Activated CD8-positive, alpha-beta memory T cell treated with anti-CD3 and anti-CD28 coated beads, Interleukin-2, amount 10 ng/mL, durations not matched to agents 7 days and 5 days (primary cell): ENCODE measurements at places on chromosomes 16 and 17. TPM values are rescaled to one million over a fixed set of nuclear protein-coding genes. Genes with fewer than 3 reads are reported as not detected.

GRCh38 chr16:75244844-75245758 lies 6.3 kb downstream of the BCAR1 start:
- DNase-seq: no peak

GRCh38 chr17:49022391-49022941 lies 25.3 kb downstream of the IGF2BP1 start:
- no peak for DNase-seq

DNA sequence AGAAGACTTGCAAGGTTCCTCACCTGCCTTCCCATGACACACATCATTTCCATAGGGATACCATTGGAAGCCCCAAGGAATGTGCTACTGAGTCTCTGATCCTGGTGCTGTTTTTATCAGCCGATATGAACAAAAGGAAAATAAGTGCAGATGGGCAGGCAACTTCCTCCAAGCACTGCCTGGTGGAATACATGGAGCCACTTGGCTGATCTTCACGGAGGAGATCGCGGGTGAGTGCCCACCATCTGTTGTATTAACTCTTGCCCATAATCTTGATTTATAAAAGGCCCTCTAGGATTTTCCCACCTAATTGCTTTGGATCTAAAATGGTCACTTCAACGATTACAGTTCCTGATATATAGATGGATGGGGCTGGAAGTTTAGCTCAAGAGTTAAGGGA lies 24.7 kb upstream of the CDRT15 start:
- no peak for DNase-seq

GRCh38 chr16:23712976-23713375 lies at the start of gene ERN2:
Gene ERN2 (minus strand): TSS chr16:23713222. CDS start chr16:23713187, 35 bp downstream.
- DNase-seq: no peak

- no peak for DNase-seq
Measured at GRCh38 chr16:48541108-48541786, 68.7 kb downstream of the N4BP1 start.

DNA sequence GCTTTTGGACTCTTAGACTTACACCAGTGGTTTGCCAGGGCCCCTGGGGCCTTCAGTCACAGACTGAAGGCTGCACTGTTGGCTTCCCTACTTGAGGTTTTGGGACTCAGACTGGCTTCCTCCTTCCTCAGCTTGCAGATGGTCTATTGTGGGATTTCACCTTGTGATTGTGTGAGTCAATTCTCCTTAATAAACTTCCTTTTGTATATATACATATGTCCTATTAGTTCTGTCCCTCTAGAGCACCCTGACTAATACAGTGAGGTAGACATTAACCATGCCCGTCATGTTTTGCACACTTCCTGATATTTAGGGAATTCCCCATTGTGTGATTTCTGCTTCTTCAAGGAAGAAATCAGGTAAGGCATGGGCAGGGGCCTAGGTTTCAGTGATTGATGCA lies 147.8 kb upstream of the CA10 start:
- no peak for DNase-seq

DNA sequence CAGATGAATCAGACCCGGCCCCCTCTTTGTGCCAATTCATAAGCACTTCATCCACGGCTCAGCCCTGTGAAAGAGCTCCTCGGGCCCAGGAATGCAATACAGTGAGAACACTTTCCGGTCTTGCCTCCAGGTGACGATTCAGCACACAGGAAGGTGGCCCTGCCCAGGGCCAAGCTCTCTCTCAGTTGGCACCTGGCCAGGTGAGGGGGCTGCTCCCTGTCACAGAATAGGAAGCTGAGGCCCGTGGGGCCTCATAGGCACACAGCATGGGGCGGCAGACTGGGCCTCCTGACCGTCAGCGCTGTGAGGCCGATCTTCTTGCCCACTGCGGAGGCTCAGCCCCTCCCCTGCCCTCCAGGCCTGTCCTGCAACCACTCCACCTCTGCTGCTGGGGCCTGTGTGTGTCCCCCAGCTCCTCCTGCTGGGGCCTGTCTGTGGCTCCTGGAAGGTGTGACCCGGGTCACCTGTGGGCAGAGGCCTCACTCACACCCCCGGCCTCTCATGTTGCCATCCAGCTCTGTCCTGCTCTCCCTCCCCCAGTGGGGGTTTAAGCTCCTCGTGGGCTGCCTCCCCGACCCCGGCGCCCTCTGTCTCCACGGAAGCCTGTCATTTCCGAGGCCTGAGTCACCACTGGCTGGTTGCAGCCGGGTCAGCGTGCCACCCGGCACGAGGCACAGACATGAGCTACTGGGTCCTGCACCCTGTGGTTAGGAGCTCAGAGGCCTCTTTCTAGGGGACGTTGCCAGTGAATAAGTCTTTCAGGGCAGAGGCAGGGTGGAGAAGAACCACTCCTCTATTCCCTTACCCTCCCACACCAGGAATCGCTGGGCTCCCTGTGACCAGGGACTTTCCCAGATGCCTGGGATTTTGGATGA lies 114.4 kb downstream of the SEC14L1 start:
- no peak for DNase-seq

DNA sequence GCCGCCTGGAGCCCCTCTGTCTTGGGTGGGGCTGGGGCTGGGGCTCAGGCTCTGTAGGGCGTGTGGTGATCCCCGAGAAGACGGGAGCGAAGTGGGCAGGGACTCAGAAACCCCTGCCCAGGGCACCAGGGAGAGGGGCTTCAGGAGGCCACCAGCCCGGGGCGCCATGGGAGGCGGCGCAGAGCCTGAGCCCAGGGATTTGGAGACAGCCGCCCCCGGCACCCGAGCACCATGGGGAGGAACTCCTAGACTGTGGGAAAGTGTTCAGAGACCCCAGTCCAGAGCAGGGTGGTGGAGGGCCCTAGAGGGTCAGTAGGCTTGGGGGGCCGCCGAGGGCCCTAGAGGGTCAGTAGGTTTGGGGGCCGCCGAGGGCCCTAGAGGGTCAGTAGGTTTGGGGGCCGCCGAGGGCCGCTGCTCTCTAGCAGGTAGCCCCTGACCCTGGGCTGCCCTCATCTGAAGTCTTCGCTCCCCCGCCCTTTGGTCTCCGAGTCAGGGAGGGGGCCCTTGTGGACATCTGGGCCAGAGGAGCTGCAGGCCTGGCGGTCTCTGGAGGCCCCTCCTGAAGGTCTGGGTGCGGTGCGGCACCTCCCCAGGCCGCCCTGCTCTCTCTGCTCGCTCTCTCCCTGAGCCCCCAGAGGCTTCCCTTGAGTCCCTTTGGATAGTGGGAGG lies 734 bp downstream of the ARHGDIG start:
- no peak for DNase-seq

DNA sequence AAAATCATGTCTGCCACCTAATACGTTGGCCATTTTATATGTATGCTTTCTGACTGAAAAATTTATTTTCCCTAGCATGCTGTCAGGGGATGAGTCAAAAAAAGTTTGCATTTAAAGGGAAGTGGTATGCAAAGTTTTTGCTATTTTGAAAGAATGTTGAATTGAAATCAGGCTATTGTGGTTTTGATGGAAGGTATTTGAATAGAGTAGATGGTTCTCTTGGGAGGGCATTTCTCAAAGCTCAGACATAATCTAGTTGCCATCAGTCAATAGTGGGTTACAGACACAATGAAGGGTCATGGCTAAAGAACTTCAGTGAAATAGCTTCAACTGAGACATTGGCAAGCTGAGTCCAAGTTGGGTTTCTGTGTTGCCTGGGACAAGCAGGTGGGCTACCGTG lies 102.4 kb downstream of the MAP2K6 start:
- no peak for DNase-seq

GRCh38 chr17:5913032-5913531 lies 157.1 kb upstream of the WSCD1 start:
- no peak for DNase-seq

DNA sequence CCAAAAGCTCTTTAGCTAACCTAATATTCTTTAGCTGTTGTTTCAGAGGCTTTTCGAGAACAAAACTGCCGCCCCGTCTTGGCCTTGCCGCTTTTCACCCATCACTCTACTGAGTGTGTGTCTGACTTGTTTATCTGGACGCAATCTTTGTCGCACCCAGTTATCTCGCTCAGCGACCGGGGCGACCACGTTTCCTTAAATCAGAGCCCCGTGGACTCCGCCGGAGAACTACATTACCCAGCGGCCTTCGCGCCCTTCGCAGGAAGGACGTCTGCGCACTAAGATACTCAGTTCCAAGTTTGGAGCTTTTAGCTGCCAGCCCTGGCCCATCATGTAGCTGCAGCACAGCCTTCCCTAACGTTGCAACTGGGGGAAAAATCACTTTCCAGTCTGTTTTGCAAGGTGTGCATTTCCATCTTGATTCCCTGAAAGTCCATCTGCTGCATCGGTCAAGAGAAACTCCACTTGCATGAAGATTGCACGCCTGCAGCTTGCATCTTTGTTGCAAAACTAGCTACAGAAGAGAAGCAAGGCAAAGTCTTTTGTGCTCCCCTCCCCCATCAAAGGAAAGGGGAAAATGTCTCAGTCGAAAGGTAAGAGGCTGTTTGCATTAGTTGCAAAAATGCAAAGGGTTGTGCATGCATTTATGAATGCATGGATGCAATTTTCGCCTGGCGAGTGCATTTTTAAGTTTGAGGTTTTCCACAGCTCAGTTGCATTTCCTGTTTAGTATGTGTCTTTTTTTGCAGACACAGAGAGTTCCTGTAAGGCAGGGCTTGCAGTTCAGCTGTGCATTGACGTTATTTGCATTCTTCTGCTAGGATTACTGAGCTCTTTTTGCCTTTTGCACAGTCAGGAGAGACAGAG lies at the start of gene MAP2K6:
Gene MAP2K6 (plus strand): TSS at position 290 of the 867 bp plus-strand sequence. CDS start 288 bp downstream, at position 578.
- peak; percentile 93 for DNase-seq

The TBC1D3E gene
- not detected for total RNA-seq

The ZACN gene
- total RNA-seq: 0.87 TPM
